ENCODE measurements at places on chromosomes 2 and 18. TPM values are rescaled to one million over a fixed set of nuclear protein-coding genes. Genes with fewer than 3 reads are reported as not detected.

- no peak for DNase-seq
These were observed 109.7 kb downstream of the METTL8 start for GRCh38 chr2:171323971-171324528.

GRCh38 chr18:63725682-63726480 lies 23.1 kb downstream of the SERPINB11 start:
- DNase-seq, result no peak

DNA sequence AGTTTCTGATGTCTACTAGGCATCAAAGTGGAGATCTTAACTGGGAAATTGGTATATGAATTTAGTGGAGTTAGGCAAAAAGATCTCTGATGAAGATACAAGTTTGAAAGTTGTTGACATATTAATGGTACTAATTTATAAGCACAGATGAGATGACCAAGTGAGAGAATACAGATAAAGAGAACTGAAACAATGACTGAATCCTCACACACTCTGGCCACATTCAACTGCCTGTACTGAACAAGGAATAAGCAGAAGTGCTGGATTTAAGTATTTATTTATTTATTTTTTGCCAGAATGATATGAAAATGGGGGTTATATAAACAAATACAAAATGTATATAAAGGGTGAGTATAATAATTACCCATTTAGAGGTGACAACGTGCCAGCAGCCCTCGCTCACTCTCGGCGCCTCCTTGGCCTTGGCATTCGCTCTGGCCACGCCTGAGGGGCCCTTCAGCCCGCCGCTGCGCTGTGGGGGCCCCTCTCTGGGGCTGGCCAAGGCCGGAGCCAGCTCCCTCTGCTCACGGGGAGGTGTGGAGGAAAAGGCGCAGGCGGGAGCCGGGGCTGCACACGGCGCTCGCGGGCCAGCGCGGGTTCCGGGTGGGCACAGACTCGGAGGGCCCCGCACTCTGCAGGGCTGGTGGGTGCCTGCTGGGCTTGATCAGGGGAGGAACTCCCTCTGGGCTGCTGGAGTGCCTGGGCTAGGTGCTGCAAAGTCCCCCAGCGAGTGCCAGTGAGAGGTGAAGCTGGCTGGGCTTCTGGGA lies 1363.9 kb upstream of the CRIM1 start:
- no peak for DNase-seq

GRCh38 chr18:44799382-44799906 lies 118.8 kb downstream of the SETBP1 start:
- no peak for DNase-seq

Gene SERPINB13
- total RNA-seq, result not detected

Gene CNRIP1
- total RNA-seq, result 28.5 TPM
